ENCODE measurements at places on chromosomes 1 and 21.

DNA sequence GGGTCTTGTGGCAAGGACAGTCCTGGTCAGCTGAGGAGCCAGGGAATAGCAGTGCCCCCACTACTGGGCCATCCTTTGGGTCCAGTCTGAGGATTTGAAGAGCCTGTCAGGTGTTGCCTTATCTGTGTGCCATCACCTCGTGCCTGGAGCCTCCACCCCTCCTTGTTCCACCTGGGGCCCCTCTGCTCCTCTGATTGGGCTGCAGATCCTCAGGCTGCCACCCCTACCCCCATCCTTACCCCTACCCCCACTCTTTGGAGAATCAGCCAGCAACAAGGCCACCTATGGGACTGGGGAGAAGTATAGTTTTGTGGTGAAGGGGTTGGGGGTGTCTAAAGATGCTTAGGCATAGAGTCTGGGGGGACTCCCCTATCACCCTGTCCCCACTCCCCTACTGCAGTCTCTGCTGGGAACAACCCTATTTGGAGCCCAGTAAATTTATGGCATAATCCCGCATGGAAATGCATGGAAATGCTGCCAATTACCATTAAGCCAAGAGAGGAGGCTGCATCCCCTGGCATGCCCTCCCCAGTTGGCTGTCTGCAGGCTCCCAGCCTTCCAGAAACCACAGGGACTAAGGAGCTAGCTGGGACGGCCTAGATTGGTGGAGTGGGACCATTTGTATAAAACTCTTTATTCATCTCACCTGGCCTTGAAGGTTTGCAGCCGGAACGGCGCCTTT is 142.7 kb upstream of the CSF3R start:
- DNase-seq = no peak

DNA sequence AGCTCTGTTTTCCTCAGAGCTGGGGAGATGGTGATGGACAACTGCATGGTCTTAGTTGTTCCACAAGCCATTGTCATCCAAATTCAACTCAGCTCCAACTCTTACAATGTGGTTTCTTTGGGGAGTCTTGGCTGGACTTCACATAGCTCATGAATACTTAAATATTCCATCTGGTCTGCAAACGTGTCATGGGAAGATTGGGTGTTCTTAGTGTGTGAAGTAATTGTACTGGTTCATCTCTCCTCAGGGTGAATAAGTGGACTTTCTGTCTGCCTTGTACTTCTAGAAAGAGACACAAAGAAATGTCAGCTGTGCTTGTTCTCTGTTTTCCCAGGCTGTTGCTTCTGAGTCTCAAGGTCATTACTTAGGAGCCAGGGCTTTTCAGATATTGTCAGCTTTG is 106.6 kb downstream of the VPS13D start:
- no peak for DNase-seq

GRCh38 chr1:194024659-194025058 is 838.2 kb upstream of the B3GALT2 start:
- DNase-seq = no peak

DNA sequence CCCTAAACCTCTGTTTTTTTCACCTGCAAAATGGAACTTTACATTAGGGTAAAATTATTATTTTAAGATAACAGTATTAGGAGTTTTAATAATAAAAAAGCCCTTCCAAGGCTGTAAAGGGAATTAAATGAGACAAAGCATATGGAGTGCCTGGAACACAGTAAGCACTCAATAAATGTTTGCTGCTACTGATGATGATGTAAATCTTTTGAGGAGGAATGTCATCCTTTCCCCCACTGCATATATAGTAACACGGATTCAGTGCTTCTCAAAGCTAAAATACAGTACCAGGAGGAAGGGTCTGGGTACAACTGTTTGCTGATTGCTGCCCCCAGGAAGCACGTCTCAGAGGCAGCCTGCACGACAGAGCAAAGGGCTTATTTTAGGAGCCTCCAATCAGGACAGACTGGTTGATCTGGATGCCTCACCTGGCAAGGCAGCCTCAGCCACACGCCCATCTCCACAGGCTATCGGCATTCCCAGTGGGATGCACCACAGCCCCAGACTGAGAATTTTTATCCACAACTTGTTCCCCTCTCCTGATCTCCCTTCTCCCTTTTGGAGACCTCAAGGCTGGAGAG is 64.4 kb downstream of the GADD45A start:
- DNase-seq = no peak

DNA sequence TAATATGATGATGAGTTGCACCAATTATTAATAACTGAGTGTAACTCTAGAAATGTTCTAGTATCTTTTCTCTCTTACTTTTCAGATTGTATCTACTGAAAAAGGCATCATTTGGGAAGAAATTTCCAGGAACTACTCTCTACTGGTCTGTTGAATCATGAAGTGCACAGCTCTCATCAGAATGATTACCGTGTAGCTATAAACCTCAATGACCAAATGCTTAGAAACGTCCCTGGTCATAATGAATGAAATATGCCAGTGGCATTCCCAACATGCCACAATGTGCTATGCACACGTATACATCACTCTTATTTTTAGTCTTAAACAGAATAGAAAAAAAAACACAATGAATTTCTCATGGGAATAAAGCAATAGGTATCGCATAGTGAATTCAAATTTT is 534.3 kb upstream of the OLFM3 start:
- DNase-seq = no peak

- DNase-seq = no peak
These were observed 17.6 kb upstream of the PEX10 start for GRCh38 chr1:2429780-2430591.

Data from SK-N-DZ (cell line).